Esophagus squamous epithelium (tissue), 5 donors: ENCODE measurements at places on chromosomes 12 and 14. TPM values are rescaled to one million over a fixed set of nuclear protein-coding genes. Genes with fewer than 3 reads are reported as not detected.
A peak's percentile ranks its signal among the peaks of the same experiment; 100 is the strongest.

DNA sequence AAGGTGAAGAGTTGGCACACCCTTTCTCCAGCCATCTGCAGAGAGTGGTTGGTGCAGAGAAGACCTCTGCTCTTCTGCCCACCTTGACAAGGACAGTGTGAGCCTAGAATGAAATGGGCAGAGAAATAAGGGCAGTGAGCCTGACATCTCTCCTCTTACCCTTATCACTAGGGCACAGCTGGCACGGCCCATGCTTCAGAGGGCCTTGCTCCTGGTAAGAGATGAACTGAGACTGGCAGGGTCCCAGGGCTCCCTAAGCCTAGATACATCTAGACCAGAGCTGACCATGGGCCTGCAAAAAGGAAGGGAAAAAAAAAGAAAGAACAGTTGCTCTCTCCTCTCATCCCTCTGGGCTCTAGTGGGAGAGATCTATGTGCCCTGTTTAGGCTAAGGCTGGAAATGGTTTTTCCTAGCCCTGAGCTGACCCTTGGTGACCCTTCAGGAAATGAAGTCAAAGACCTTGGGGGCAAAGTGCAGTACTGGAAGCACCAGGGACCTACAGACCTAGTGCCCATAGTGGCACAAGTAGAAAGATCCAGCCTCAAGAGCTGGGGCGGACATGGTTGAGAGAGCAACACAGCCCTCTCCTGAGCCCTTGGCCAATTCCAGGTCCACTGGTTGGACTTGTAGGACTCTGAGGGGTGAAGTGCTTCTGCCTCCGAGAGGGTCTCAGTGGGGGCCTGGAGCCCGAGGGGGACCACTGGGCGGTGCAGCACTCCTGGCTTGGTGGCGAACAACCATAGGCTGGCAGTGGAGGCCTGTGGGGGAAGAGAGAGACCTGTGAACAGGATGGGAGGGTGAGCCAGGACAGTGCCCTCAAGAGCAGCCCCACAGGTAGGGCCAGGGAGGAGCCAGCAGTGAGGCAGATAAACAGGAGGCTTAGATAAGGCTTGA is 22.0 kb downstream of the PRPF40B start:
- no peak overlapping the region for H3K4me3 ChIP-seq
- no peak overlapping the region for H3K27ac ChIP-seq
- H3K36me3 ChIP-seq: no peaks in the 10 kb centered on the region

- no peaks in the 10 kb centered on the region for H3K27me3 ChIP-seq
- H3K4me3 ChIP-seq: peak within 1 kb of the TSS; percentile 74
- peaks cover 7% of the 10 kb centered on the region for H3K4me1 ChIP-seq
- DNase-seq: peak; percentile 87
- H3K36me3 ChIP-seq: no peaks in the 10 kb centered on the region
- H3K27ac ChIP-seq: peak within 1 kb of the TSS; percentile 98
Measured at GRCh38 chr14:39432179-39432618, at the start of gene FBXO33. TSS of gene FBXO33 (minus strand) at chr14:39432433. CDS start at chr14:39432162, 271 bp downstream.

GRCh38 chr12:95088379-95088778 is 15.0 kb upstream of the NR2C1 start:
- no peak for DNase-seq
- no peak overlapping the region for H3K27ac ChIP-seq
- no peak overlapping the region for H3K4me3 ChIP-seq
- H3K4me1 ChIP-seq: no peaks in the 10 kb centered on the region
- no peaks in the 10 kb centered on the region for H3K27me3 ChIP-seq

GRCh38 chr12:15772405-15773018 is 16.7 kb downstream of the EPS8 start:
- no peaks in the 10 kb centered on the region for H3K36me3 ChIP-seq
- H3K4me1 ChIP-seq: peaks cover 42% of the 10 kb centered on the region
- no peak overlapping the region for H3K4me3 ChIP-seq
- no peaks in the 10 kb centered on the region for H3K27me3 ChIP-seq
- H3K27ac ChIP-seq: no peak overlapping the region

- H3K4me3 ChIP-seq: no peak overlapping the region
- H3K36me3 ChIP-seq: no peaks in the 10 kb centered on the region
- peaks cover 4% of the 10 kb centered on the region for H3K4me1 ChIP-seq
Measured at GRCh38 chr12:1117970-1118563, 127.0 kb downstream of the ERC1 start.

DNA sequence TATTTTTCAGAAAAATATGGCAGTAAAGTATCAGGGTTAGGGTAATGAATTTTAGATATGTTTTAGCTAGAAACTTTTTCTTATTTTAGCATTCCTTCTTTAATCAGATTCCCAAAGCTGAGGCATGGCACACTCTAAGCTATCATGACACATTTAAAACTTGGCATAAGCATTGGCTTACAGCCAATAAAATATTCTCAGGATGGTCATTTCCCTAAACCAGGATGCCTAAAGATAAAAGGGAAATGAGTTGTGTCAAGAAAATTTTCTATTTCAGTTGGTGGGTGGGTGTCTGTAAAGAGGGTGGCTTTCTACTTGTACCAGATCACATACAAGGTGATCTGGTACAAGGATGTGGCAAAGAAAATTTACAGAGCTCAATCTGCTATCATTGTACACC is 47.8 kb downstream of the PEBP1 start:
- H3K27me3 ChIP-seq: no peaks in the 10 kb centered on the region
- H3K4me3 ChIP-seq: no peak overlapping the region
- DNase-seq: no peak
- H3K27ac ChIP-seq: no peak overlapping the region
- H3K4me1 ChIP-seq: peaks cover 9% of the 10 kb centered on the region
- no peaks in the 10 kb centered on the region for H3K36me3 ChIP-seq

Gene PSMB11
- total RNA-seq: not detected

- H3K27ac ChIP-seq: peak overlapping the region; percentile 42
- peaks cover 27% of the 10 kb centered on the region for H3K4me1 ChIP-seq
- no peak overlapping the region for H3K4me3 ChIP-seq
- no peaks in the 10 kb centered on the region for H3K36me3 ChIP-seq
- DNase-seq: no peak
Measured at GRCh38 chr12:75909714-75910656, 121.6 kb downstream of the PHLDA1 start.

- DNase-seq: no peak
- no peak overlapping the region for H3K4me3 ChIP-seq
- H3K4me1 ChIP-seq: peaks cover 9% of the 10 kb centered on the region
- H3K27me3 ChIP-seq: no peaks in the 10 kb centered on the region
Measured at GRCh38 chr14:93047661-93048060, 68.1 kb downstream of the ITPK1 start.

DNA sequence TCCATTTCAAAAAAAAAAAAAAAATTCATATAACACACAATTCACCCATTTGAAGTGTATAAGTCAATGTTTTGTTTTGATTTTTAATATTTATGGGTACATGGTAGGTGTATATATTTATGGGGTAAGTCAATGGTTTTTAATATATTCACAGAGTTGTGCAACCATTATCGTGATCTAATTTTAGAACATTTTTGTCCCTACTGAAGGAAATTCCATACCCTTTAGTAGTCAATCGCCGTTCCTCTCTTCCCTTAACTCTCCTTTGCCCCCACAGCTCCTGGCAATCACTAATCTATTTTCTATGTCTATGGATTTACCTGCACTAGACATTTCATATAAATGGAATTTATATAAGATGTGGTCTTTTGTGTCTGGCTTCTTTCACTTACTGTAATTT is 92.8 kb downstream of the TRAFD1 start:
- H3K27me3 ChIP-seq: no peaks in the 10 kb centered on the region
- no peaks in the 10 kb centered on the region for H3K4me1 ChIP-seq

DNA sequence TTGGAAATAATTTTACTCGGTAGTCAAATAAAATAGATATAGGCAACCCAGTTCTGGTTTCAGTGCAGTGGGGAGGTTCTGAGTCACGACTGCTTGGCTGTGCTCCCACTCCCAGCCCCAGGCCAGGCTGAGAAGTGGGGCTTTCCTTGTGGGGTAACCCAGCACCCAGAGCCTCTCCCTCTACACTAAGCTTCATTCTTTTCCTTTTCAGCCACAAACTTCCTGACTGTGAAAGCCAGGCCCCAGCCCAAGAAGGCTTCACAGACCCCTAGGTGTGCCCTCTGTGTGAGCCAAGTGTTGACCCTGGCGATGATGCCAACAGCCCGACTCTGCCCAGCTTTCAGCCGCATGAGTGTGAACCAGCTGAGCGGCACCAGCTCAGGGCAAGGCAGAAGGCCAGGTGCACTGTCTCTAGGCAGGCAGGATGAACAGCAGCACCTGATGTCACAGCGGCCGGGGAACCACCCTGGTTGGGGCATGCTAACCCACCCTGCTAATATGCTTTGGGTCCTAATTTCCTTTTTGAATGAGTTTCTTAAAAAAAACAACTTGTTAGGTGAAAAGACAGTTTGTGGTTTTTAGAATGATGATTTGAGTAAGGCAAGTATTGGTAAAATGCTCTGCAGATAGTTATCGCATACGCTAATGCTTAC is 42.2 kb upstream of the ATP23 start:
- no peaks in the 10 kb centered on the region for H3K36me3 ChIP-seq
- H3K4me3 ChIP-seq: no peak overlapping the region
- peaks cover 48% of the 10 kb centered on the region for H3K4me1 ChIP-seq
- H3K27ac ChIP-seq: peak overlapping the region; percentile 92
- no peaks in the 10 kb centered on the region for H3K27me3 ChIP-seq

Gene REP15
- 1.6 TPM for total RNA-seq

GRCh38 chr12:49264466-49264872 is 413 bp upstream of the TUBA1C start:
- peaks cover 22% of the 10 kb centered on the region for H3K4me1 ChIP-seq
- DNase-seq: no peak
- H3K27ac ChIP-seq: peak overlapping the region; percentile 96
- H3K27me3 ChIP-seq: no peaks in the 10 kb centered on the region

DNA sequence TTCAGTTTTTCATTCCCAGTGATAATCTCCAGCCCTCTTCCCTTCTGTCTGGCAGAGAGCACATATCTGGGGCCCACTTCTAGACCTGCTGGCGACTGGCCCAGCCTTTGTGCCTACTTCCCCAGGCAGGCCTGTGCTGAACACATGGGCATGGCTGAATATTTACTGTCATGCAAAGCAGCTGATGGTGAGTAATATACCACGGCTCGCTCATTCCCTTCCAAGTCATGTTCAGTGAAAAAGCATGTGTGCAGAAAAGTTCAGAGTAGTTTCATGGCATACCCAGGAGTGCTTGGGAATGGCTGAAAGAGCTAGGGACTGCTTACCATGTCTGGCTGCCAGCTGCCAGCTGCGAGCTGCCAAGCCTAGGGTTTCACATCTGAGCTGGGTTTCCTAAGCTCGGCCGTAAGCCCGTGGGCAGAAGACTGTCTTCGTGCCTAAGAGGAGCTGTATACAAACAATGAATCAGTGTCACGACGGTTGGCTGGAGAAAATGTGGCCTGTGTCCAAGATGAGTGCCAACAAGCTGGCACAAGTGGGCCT is 179.9 kb upstream of the PELI2 start:
- DNase-seq: no peak
- H3K27ac ChIP-seq: no peak overlapping the region
- no peaks in the 10 kb centered on the region for H3K36me3 ChIP-seq
- peaks cover 11% of the 10 kb centered on the region for H3K4me1 ChIP-seq
- H3K27me3 ChIP-seq: no peaks in the 10 kb centered on the region

DNA sequence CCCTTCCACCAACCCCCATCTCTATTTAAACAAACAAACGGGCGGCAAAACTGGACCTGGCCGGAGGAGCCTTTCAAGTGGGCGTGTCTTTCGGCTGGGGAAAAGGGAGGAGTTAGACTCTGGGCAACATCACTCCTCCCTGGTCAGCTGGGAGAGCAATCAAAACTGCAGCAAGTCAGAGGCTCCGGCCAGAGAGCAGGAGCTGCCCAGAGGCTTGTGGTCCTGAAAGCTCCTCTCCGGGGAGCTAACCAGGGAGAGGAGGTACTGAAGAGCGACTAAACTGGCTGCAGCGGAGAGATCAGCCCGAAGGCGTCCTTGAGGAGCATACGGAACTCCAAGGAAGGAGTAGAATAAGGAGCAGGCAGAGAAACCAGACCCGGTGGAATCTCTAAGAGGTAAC is at the start of gene NEUROD4:
TSS of gene NEUROD4 (plus strand) at position 191 of the 400 bp plus-strand sequence. CDS start 6,466 bp downstream, outside the sequence.
- H3K4me1 ChIP-seq: no peaks in the 10 kb centered on the region
- H3K4me3 ChIP-seq: no peak within 1 kb of the TSS
- no peak for DNase-seq
- H3K27me3 ChIP-seq: no peaks in the 10 kb centered on the region
- no peaks in the 10 kb centered on the region for H3K36me3 ChIP-seq
- H3K27ac ChIP-seq: no peak within 1 kb of the TSS

Gene MOK
- total RNA-seq: 8.3 TPM

DNA sequence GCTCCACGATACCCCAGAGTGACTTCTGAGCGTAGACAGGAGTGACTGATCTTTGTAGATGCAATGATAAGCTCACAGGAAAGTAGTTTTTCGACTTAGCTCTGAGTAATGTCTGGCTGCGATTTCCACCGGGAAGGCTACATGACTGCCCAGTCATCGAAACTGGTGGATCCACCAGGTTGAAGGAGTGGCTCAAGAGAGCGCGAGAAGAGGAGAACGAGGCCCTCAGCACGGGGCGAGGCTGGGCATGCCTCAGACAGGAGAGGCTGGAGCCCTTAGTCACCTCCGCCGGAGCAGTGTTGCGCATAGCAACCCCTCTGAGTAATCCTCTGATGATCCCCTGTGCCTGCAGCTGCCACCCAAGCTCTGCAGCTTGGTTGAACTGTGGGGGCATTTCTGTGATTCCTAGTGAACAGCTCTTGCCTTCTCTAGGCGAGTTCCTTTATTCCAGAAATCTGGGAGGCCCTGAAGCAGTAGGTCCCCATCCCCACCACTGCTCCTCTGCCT is 25.6 kb downstream of the ELK3 start:
- H3K27ac ChIP-seq: peak overlapping the region; percentile 82
- H3K36me3 ChIP-seq: peaks cover 37% of the 10 kb centered on the region
- no peaks in the 10 kb centered on the region for H3K27me3 ChIP-seq

DNA sequence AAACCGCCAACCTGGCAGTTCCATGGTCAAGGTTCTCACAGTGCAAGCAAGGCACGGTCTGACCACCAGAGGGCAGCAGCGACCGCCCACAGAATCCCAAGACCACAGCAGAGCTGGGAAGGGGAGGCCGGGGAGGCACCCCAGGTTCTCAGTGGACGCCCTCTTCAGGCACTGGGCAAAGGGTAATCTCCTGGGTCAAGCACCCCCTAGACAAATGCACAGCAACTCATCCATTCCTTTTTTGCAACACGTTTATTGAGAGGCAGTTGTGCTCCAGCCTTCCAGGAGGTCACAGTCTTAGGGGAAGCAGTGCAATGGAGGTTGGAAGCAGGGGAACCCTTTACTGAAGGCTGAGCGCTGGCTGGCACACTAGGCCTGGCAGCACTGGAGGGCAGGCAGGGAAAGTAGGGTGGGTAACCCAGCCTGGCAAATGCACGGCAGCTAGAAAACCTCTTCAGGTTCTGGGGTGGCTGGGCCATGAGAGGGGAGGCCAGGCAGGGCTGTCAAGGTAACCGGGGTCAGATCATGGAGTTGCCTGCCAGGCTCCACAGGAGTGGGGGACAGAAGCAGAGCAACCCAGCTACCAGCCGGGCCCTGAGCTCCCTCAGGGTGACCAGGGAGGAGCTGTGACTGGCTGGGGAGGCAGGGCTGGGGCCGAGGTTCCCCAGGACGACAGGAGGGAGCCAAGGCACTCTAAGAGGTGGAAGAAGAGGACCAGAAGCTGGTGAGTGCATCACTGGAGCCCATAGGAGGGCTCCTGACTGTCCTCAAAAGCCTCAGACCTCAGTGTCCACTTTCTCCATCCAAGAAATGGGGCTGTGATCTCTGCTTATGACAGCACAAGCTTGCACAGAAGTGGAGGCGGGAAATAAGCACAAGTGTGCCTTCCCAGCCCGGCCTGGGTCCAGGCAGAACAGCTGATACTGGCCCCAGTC is 1.8 kb upstream of the RHOF start:
- peak overlapping the region; percentile 100 for H3K27ac ChIP-seq
- DNase-seq: no peak
- H3K36me3 ChIP-seq: peaks cover 14% of the 10 kb centered on the region
- H3K27me3 ChIP-seq: no peaks in the 10 kb centered on the region
- peak overlapping the region; percentile 69 for H3K4me3 ChIP-seq
